ENCODE measurements at places on chromosomes 11 and 22.

DNA sequence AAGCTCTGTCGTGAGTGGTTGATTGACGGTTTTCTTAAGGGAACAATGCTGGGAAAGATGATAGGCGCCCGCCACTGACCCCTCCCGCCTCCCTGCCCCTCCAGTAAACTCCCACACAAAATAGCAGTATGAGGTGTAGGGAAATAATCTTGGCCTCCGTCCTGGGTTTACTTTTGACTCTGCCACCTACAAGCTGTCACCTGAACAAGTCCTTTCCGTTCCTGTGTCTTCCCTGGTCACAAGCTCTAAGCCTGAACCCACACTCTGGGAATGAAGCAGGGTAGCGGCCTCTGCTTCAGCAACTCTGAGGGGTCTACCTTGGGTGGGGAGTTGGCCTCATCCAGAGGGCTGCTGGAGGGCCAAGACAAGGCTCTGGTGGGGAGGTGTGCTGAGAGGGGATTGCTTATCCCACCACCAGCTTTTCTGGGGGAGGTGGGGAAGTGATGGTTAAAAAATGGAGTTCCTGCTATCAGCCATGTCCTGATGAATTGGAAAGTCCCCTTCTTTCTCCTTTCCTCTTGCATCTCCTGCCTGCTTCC is 87.8 kb downstream of the CEP164 start:
- no peak for DNase-seq

GRCh38 chr11:121711939-121712338 is 259.2 kb upstream of the SORL1-AS1 start:
- no peak for DNase-seq

DNA sequence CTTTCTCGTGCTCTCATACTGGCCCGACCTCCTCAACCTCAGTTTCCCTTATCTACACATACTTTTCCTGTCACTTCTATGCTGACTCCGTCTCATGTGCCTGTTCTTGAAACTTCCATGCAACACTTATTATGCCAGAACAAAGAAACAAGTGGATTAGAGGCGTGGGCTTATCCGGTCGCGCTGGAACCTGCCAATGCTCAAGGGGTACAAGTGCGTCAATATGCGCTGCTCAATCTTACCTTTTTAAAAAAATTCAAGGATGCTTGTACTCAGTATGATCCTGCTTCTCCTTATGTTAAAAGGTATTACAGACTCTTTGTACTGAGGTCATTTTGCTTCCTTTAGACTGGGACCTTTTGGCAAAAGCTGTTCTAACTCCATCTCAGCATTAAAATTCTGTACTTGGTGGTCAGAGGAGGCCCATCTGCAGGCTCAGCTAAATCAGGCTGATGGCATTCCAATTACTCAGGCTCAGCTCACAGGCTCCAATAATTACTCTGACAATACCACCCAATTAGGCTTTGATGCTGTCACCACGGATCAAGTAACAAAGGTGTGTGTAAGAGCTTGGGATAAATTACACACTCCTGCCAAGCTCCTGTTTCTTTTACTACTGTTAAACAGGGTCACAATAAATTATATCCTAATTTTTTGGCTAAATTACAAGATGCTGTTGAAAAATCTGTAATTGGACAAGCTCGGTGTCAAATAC is 26.3 kb upstream of the ALDH3B2 start:
- DNase-seq = no peak

GRCh38 chr11:122154227-122154626 is 38.2 kb upstream of the BLID start:
- DNase-seq = no peak

GRCh38 chr22:20155330-20156041 is 4.6 kb upstream of the CCDC188 start:
- DNase-seq = no peak

- no peak for DNase-seq
Measured at GRCh38 chr11:20388096-20389055, 860 bp downstream of the PRMT3 start.

DNA sequence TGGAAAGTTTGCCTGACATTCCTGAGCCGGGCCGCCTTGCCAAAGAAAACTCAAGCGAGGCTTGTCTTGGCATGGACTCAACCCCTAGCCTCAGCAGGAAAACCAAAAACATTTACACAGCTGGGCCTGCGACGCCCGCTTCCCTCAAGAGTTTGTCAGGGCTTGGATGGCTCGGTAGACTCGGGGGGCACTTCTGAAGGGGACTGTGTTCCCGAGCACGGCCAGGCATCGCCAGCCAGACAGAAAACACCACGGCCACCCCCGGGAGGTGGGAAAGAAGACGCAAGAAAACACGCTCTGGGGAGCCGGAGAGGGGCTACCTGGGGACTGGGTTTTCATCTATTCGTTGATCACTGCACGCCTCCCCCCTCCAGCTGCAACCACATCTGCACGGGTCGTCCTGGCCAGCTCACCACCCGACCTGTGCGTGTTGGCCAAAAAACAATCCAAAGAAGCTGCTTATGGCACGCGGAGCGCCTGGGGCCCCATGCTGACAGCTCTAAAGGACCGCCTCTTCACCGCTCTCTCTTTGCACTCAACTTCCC is 380.7 kb downstream of the MN1 start:
- DNase-seq = no peak

DNA sequence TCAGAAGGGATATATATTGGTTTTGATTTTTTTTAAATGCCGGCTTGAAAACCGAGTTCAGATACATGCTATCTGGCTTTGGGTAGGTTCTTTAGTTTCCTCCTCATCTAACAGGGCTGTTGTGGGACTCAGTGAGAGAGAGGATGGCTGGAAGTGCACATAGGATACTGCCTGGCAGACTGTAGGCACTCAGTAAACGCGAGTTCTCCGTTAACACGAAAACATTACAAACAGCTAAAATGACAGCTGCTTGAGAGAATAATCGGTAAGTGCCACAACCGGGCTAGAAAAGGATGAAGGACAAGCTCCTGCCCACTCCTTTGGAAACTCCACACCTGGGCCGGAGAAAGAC is 369 bp downstream of the XRRA1 start:
- no peak for DNase-seq

DNA sequence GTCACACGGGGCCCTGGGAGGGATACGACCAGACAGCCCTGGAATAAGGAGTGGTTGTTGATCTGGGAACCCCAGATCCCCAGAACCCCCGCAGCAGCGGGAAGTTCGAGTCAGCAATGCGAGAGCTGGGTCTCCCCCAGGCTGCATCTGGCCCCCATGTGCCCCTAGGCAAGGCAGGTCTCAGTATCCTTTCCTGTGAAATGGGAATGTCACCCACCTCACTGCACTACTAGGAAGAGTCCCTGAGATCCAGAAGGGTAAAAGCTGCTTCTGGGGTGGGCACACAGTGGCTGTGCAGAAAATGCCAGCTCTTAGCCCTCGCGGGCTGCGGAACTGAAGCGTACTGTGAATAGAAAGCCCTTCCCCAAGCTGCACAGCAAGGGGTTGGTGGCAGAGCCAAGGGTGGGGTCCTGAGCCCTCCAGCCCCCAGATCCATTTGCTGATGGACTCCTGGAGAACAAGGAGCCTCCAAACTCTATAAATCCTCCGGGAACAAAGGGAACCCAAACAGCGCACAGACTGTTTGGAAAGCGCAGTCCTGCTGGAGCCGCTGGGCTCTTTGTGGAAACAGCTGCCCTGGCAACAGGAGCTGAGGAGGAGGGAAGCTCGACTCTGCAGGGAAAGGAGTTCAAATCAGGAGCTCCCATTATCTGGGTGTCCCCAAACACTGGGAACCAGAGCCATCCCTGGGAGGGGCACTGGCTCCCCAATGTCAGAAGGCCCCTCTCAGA is 68.2 kb upstream of the SHISAL1 start:
- no peak for DNase-seq

DNA sequence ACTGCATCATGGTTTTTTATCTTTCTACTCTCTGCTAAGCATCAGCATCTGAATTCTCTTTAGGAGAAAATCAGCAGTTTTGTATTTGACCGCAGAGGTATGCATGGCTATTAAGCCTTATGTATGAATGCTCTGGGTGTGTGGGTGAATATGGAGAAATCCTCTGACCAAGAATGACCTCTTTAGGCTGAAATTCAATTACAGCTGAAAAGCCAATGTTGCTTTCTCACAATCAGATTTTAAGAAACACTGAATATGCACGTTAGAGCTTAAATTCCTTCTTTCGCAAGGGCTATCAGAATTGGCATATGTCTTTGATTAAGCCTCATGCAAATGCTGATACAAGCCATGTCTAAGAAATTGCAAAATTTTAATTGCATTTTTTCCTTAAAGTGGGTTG is 43.2 kb downstream of the ARHGAP42 start:
- DNase-seq = no peak

GRCh38 chr22:44491269-44492035 is 6.6 kb downstream of the RTL6 start:
- DNase-seq = no peak

DNA sequence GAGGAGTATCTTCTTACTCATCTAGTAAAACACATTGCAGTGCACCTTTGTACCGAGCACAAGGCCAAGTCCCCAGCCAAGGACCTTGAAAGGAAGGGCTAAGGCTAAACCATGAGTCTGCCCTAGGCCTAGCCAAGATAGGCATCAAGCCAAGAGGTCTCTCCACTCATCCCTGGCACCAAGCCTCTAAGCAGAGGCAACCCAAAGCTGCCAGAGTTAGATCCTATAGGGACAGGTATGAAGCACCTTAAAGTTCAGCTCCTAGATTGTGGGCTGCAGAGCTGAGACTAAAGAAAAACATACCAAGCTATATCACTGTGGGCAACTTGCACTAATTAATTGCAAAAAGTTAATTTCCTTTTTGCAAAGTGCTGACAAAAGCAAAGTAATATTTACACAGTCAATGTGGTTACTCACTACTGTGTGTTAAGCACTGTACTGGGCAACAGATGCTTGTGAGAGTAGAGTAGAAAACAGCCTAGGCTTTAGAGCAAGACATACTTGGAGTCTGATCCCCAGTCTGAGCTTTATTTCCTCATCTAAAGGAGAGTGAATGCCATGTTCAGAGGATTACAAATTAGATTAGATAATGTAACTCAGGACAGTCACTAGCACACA is 7.2 kb downstream of the COA4 start:
- no peak for DNase-seq

- DNase-seq = no peak
Measured at GRCh38 chr11:57321388-57322255, 3.1 kb downstream of the TNKS1BP1 start.

GRCh38 chr11:58893899-58894298 is 45.4 kb upstream of the GLYATL1 start:
- no peak for DNase-seq

- DNase-seq = no peak
Measured at GRCh38 chr22:25098445-25099081, 101.1 kb upstream of the CRYBB3 start.

GRCh38 chr11:27875831-27876775 is 175.8 kb upstream of the BDNF start:
- no peak for DNase-seq

- DNase-seq = no peak
Measured at GRCh38 chr11:34783816-34784317, 132.3 kb downstream of the APIP start.

DNA sequence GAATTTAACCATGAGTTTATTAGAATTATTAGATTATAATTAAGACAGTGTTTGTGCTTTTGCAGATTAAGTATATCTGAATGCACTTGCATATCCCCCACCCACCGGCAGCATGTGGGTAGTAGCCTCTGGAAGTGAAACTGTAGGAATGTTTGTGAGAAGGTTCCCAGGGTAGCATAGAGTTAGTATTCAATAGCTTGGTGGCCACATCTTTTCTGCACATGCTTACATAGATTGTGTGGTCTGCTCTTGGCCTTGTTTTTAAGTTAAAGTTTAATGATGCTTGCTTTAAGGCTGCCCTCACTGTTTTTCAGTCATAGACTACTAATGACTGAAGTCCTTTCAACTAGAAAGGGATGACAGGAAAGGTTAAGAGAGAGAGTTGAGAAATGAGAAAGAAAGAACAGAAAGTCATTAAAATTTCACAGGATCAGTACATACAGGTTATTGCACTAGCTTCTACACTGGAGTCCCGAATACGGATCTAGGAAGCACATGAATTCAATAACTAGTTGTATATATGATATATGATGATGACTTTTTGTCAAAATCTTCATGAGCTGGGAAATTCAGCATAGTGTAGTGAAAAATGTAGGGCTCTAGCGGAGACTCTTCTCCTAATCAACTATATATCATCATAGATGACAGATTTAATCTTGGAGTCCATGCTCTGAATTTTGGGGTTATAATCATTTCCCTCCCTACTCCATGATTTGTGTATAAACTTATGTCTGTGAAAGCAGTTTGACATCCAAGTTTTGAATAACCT is 137.1 kb downstream of the ARHGAP42 start:
- no peak for DNase-seq

- peak; percentile 44 for DNase-seq
Measured at GRCh38 chr22:41976070-41976901, 7.0 kb downstream of the SEPTIN3 start.

DNA sequence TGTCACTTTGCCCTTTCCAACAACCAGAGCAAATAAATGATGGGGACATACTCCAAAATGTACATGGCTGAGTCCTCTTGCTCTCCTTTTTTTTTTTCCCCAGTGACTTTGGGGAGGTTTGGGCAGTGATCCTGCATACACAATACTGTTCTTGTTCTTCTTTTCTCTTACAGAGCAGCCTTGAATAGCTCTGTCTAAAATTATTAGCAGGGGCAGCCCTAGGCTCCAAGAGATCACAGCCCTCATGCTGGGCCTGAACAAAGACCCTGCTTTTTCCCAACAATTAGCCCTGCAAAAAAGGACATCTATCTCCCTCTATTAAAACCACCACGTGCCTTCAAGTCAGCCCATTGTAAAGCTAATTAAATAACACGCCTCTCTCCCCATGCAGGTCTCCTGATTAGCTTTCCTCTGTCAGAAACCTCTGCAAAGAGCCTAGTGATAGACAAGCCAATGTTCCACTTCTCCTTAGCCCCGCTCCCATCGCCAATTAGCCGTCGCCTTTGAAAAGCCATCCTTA is 54.7 kb downstream of the ETS1 start:
- DNase-seq = no peak

- DNase-seq = no peak
Measured at GRCh38 chr11:95972060-95972459, 48.2 kb upstream of the MTMR2 start.

GRCh38 chr11:67366546-67366945 is 6.9 kb downstream of the CLCF1 start:
- DNase-seq = no peak

DNA sequence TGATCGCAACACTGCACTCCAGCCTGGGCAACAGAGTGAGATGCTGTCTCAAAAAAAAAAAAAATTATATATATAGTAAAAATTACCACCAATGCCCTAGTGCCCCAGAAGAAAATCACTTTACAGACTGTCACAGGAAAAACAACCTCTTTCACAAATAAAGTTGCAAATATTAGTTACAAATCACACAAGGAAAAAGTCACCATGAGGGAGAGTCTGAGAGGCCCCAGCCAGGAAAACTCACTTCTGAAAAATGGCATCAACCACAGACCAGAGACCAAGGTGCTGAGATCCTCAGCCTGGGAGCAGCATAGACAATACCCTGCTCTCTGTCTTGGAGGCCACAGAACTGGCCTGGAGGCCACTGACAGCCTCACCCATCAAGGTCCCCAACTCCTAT is 20.4 kb downstream of the GGT5 start:
- no peak for DNase-seq

DNA sequence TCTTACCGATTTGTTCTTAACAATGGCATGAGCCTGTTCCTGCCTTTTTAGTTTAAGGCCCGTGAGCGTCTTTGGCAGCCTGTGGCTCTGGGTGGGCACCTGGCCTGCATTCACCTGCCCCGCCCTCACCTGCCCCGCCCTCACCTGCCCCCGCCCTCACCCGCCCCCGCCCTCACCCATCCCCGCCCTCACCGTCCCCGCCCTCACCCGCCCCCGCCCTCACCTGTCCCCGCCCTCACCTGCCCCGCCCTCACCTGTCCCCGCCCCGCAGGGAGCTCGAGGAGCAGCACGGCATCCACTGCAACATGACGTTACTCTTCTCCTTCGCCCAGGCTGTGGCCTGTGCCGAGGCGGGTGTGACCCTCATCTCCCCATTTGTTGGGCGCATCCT is 14.2 kb downstream of the GATD1 start:
- DNase-seq = no peak
